Endothelial cell of umbilical vein (primary cell): ENCODE measurements at places on chromosomes 6 and 20.

- DNase-seq: no peak
These were observed 1.9 kb downstream of the HEBP2 start for GRCh38 chr6:138405816-138406413.

- no peak for DNase-seq
These were observed 958.2 kb upstream of the ADGRB3 start for GRCh38 chr6:67676892-67677291.

DNA sequence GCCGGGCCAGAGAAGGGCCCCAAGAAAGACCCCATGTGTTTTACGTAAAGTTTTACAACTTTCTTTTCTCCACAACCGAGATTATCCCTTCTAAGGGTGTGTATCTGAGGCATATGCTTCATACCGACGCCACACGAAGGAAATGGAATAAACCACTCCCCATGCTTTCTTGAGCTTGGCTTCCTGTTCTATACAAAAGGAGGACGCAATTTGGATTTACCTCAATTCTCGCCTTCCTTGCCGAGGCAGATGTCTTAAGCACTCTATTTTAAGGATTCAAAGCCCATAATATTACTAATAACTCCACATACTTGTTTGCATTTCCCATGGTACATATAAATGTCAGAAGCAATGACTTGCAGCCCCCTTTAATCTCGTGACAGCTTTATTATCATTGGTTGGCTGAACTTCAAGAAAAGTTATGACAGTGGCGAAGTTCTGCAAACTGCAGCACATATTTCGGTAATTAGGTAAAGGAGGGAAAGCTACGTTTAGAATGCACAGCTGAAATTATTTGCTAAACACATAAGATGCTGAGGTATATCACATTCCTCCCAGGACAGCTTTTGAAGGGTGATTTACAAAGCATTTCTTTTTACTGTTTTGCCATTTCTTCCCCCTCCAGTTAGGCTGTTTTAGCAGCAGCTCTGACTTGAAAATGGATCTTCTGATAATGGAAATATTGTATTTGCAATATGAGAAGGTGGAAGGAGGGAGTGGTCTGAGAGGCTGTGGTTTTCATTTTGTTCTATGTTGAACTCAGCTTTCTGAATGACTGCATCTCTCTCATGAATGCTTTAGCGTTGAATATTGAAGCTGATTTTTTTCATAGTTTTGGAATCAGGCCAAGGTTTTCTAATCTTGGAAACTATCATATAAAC is 330.5 kb downstream of the EPHA7 start:
- DNase-seq: peak; percentile 1

GRCh38 chr20:11989018-11989771 is 71.5 kb downstream of the BTBD3 start:
- no peak for DNase-seq

DNA sequence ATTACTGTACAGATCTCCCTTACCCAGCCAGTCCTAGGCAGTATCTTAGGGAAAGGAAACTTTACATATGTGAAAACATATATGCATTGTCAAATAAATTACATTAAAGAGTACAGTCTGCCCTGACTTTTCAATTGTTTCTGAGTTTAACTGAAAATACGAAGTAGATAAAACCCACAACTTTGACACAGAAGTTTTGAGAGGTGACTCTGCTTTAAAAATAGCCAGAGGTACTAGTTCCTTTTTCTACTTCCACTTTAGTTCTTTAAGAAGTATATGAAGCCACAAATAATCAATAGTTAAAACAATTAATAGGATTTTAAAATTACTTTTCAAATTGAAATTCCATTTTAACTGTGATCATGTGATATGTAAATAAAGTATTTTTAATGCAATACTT is 62.9 kb downstream of the BMP5 start:
- DNase-seq: no peak

DNA sequence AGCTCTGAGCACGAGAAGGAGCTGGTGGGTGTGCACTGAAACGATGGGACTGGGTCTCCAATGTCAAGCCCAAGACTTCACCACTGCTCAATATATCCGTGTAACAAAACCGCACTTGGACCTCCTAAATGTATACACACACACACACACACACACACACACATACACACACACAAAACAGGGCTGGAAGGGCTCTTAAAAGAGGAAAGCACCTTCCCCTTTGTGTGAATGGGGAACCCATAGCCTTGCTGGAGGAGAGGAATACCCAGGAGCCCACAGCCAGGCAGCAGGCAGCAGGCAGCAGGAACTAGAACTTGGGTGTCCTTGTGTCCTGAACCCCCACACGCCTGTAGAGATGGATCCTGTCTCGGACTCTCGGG is 29.8 kb downstream of the TGM2 start:
- DNase-seq: no peak

DNA sequence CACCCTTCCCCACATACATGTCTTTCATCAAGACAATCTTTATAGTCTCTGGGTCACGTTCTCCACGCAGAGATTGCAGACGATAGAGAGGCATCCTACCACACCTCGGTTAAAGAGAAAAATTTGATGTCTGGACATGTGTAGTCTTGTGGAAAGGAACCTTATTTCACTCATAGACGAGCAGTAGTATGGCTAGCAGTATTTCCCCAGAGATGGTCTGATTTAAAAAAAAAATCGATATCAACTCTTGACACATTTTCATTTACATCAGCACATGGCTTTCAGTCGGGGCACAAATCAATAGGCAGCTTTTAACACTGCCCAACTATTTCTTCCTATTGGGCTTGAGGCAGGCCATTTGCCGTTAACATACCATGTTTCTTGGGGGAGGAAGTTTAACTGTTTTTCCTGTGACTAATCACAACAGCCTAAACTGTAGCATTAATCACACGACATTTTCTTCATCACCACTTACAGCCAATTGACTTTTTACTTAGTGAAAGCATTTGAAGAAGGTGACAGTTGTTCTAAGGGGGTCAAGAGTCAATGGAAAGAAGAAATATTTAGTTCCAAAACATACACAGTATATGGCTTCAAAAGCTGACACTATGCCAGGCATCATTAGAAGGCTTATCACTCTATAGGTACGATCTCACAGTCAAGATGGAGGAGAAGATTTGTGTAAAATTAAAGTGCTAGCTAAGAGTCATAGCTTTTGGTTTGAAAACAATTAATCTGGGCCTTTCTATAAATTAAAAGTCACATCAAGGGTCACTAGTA is 129.5 kb upstream of the HDAC2 start:
- peak; percentile 3 for DNase-seq

GRCh38 chr20:61964675-61965605 is 100.7 kb downstream of the TAF4 start:
- DNase-seq: no peak

DNA sequence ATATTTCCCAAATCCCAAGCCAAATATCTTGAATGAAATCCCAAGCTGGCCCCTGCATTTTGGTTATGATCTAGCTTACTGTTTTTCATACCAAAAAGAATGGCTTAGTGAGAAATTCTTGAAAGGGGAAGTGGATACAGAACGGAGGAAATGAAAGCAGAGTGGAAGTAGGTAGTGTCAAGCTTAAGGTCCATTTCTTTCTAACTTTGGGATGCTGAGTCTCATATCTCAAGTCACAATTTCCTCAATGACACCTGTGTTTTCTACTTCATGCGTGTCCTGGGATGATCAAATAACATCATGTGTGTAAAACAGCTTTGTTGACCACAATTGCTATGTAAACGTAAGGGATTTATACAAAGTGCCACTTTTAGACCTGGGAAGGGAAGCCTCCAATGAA is 238.8 kb upstream of the SLC35B3 start:
- no peak for DNase-seq
